Activated CD8-positive, alpha-beta memory T cell treated with anti-CD3 and anti-CD28 coated beads for 1 hour (primary cell): ENCODE measurements at places on chromosomes 2 and 18.

DNA sequence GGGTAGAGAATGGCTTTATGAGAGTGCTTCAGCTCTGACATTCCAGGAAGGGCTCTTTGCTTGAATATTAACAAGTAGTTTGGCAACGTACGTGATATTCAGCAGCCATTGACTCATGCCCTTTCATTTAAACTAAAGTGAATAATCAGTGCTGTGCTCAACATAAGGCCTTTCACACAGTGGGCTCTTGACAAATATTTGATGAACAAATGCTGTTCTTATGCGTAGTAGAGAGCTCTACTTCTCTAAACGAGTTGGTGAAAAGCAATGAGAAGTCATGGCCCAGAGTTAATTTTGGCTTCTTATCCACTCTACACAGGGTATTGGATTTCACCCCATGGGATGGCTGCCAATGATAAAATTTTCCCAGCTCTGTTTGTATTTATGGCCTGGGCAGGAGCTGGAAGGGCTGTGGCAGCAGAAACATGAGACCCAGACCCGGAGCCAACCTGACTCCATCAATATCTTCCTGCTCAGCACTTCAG is 338.9 kb downstream of the CCDC85A start:
- DNase-seq, result no peak

GRCh38 chr2:218746470-218746795 is 35.5 kb upstream of the CYP27A1 start:
- no peak for DNase-seq

- DNase-seq, result no peak
These were observed 309.0 kb downstream of the CMPK2 start for GRCh38 chr2:6556755-6557154.

GRCh38 chr2:240560084-240560479 is at the start of gene DUSP28:
TSS of gene DUSP28 (plus strand) at chr2:240560357. CDS start at chr2:240560685, 328 bp downstream.
- DNase-seq, result peak; percentile 65

DNA sequence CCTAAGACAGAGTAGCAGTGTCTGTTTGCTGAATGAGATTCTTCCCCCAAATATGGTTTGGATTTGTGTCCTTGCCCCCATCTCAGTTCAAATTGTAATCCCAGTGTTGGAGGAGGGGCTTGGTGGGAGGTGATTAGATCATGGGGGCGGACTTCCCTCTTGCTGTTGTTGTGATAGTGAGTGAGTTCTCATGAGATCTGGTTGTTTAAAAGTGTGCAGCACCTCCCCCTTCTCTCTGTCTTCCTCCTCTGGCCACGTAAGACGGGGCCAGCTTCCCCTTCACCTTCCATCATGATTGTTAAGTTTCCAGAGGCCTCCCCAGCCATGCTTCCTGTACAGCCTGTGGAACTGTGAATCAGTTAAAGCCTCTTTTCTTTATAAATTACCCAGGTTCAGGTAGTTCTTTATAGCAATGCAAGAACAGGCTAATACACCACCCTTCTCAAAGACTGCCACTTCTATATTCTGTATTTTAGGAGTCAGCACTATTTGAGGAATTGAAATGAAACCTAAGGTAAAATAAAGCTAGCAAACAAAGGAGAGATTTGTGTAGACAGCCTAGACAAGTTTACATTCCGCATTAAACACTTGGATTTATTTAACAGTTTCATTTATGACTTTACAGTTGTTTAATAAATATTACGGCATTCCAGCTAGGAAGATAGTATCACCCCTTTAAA is 21.6 kb downstream of the FBXO36 start:
- DNase-seq, result no peak

DNA sequence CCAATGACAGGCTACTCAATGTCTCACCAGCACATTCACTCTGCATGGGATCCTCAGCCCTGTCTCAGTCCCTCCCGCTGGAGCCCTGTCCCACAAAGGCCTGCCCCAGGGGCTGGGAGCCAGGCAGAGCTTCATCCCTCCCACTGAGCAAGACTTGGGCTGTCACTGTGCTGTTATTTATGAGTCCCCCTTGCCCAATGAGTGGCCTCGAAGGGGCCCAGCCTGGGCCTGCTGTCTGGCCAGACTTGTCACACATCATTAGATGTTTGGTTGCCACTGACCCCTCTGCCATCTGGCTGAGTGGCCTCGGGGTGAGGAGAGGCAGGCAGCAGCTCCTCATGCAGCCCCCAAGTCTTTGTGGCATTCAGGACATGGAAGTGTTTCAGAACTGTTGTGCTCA is 330.6 kb upstream of the SKOR2 start:
- no peak for DNase-seq

GRCh38 chr18:69715191-69715795 is 232.4 kb downstream of the CD226 start:
- DNase-seq, result no peak

DNA sequence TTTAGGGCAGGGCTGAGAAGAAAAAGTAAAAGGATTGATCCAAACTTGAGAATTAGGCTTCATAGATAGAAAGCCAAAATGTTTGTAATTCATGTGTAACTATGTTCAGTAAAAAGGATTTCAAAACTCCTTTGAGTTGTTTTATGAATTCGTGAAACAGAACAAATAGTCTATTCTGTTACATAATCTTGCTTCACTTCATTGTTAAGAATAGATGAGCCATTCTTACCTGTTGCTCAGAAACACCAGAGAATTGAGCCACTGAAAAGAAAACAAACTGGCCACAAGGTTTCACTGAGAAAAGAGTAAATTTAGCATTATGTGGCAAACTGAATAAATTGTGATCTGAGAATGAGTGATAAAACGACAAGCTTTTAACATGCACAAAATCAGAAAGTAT is 4.5 kb upstream of the ITPRID2 start:
- DNase-seq, result no peak
